ENCODE measurements at places on chromosomes 12 and 14. TPM values are rescaled to one million over a fixed set of nuclear protein-coding genes. Genes with fewer than 3 reads are reported as not detected.

- DNase-seq, result no peak
Measured at GRCh38 chr12:8958066-8958465, 8.6 kb upstream of the M6PR start.

- DNase-seq, result no peak
Measured at GRCh38 chr12:71415336-71416231, 24.0 kb upstream of the LGR5 start.

- no peak for DNase-seq
Measured at GRCh38 chr14:102854091-102854703, 68.3 kb upstream of the AMN start.

PTPN21 gene
- 70.6 TPM for total RNA-seq

PLEK2 gene
- 2.5 TPM for total RNA-seq

KIF5A gene
- total RNA-seq, result 0.14 TPM

DNA sequence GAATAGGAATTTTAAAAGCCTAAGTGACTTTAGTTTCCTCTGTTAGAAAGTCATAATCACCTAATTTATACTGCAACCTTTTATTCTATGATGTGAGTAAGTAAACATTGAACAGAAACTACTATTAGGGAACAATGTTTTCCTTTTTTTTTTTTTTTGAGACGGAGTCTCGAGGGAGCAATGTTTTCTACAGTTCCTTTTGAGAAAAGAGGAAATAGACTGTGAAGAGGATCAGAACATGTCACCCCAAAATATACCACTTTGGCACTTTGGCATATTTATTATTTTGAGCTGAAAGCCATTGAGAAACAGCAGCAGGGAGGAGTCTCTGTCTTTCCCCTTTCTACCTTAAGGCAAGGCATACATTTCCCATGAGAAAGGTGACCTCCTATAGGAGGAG is 162.7 kb upstream of the CNOT2 start:
- no peak for DNase-seq

DNA sequence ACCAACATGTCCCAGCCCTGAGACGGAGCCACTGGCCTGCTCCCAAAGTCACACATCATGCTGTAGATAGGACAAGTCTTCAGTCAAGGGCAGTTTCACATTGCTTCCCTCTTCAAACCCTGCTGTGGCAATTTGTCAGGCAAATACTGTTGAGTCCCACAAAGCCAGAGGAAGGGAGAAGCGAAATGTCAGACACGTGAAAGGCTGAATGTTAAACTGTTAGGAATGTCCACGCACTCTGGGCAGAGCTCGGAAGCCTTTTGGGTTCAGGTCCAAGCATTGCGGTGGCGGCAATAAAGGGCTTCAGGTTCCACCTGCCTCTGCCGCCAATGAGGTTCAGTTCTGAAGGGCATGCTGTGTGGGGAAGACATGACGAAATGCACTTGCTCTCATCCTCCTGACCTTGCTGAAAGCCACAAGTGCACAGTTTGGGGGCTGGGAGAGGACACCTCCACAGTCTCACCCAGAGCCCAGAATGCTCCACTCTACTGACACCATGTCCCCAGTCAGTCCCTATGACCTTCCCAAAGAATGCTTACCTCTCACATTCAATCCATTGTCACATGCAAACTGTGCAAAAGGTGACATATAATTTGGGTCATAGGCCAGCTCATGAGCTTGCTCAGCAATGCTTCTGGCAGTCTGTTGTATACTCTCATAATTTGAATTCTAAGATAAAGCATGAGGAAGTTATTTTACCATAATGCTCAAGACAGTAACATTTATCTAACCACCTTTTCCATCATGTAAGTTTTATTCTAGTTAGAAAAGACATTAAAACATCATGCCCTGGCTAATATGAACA is 35.7 kb downstream of the RAD9B start:
- peak; percentile 80 for DNase-seq

GRCh38 chr12:122399592-122400373 is 22.7 kb downstream of the CLIP1 start:
- DNase-seq, result peak; percentile 75

- peak; percentile 85 for DNase-seq
Measured at GRCh38 chr12:62793256-62794217, 141.4 kb downstream of the PPM1H start.

GRCh38 chr12:111330800-111331752 is 37.8 kb downstream of the PHETA1 start:
- no peak for DNase-seq

- no peak for DNase-seq
Measured at GRCh38 chr14:54316652-54317051, 80.2 kb upstream of the CDKN3 start.

DNA sequence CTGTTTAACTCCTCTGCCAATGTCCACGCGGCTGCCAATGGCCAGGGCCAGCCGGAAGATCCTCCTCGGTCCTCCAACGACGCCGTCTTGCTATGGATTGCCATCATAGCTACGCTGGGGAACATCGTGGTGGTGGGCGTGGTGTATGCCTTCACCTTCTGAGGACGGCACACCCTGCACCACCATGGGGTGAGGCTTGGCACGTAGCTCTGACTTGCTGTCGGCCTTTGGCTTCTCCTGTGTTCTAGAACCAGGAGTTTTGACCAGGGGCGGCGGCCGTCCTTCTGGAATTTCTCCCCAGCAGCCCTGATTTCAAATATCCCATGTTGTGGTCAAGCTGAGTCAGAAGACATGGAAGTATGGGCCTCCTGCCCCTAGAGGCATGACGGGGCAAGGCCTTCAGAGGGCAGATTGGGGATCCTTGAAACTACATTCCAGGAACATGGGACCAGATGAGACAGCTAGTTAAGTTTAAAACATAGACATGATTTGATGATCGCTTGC is 47.5 kb downstream of the C14orf132 start:
- no peak for DNase-seq

GRCh38 chr12:49889361-49890095 is 14.2 kb downstream of the FAIM2 start:
- no peak for DNase-seq

HAL gene
- total RNA-seq, result 6.2 TPM

COX8C gene
- total RNA-seq, result not detected

GRCh38 chr12:100827901-100828520 is 33.4 kb downstream of the ANO4 start:
- DNase-seq, result no peak

DNA sequence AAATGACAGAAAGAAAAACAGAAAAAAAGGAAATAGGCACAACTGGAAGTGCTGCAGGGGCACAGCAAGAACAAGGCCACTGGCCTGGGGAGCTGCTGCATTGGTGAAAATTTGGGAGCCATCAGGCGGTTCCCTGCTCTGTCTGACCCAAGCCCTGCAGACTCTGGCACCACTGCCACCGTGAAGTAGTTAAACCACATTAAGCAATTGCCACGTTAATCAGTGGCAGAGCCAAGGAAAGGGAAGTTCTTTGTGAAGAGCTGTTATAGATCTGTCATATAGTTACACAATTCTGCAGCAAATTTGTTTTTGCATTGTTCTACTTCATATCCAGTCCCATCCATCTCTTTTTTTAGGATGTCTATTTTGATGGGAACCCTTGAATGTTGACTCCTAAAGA is 915.3 kb downstream of the FSCB start:
- no peak for DNase-seq

DNA sequence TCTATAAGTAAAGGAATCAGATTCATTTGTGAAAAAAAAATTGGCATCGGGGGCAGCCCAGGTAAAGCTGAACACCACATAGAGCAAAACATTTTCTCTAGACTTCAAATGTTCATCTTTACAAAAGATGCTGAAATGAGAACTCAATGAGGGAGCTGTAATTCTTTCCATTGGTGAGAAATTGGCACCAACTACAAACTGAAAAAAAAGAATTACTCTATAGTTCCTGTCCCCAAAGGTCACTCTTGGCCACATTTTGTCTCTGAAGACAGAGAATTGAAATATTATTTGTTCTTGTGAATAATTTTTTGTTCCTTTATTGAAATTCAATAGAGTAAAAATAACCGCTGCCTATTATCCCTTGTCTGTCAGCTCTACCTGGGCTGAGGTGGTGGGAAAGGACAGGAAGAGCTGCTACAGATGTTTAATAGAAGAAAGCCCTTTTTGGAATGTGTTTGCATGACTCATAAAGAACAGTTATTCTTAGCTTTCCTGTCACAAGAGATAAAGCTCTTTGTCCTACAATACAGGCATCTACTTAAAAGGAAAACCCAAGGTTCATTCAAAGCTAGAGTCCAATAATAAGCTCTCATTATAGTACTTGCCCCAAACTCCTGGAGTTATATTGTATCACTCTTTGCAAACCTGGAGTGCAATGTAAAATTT is 380.1 kb upstream of the KITLG start:
- DNase-seq, result no peak

GRCh38 chr14:91417120-91417982 is at the start of gene CCDC88C:
Gene CCDC88C (minus strand): TSS chr14:91417820. CDS start chr14:91417690, 130 bp downstream.
- peak; percentile 90 for DNase-seq

DNA sequence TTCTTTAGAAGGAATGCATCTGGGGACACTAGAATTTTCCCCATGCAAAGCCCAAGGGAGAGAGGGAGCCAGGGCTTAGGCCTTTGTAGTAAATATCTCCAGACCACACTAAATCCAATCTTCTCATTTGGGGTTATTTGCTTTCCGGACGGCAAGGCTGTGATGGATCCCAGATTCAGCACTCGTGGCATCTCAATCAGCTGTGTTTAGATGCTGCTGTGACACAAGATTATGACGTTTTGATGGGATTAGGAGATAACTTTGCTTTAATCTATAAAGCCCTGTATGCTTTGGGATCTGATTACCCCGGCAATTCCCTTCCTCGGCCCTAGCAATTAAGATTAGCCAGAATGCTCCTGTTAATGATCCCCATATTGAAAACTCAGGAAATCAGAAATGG is 686.7 kb upstream of the TBX3 start:
- DNase-seq, result no peak

EPYC gene
- not detected for total RNA-seq

FSCB gene
- not detected for total RNA-seq

DNA sequence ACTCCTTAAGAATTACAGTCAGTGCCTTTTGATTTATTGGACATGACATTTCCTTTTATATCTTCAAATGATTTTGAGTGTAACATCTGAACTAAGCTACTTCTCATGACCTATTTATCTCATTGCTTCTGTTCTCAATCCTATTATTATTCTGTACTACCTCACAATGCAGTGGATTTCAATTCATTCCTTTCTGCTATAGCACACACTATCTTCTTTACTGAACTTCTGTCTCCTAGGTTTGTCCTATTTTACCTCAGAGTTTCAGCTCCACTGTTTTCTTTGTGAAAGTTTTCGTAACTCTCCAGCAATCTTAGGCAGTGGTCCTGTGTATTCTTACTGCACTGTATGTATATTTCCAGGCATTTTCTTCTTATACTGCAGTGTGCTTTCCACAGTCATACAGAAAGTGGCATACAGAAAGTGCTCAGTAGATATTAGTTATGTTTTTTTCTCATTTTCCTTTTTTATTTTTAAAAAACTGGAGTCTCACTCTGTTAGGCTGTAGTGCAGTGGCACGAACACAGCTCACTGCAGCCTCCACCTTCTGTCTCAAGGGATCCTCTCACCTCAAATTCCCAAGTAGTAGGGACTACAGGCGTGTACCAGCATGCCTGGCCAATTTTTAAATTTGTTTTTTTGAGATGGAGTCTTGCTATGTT is 368.6 kb upstream of the RGS6 start:
- no peak for DNase-seq

- no peak for DNase-seq
Measured at GRCh38 chr12:100671396-100672074, 98.1 kb downstream of the GAS2L3 start.

MDM1 gene
- total RNA-seq, result 10.5 TPM

DNA sequence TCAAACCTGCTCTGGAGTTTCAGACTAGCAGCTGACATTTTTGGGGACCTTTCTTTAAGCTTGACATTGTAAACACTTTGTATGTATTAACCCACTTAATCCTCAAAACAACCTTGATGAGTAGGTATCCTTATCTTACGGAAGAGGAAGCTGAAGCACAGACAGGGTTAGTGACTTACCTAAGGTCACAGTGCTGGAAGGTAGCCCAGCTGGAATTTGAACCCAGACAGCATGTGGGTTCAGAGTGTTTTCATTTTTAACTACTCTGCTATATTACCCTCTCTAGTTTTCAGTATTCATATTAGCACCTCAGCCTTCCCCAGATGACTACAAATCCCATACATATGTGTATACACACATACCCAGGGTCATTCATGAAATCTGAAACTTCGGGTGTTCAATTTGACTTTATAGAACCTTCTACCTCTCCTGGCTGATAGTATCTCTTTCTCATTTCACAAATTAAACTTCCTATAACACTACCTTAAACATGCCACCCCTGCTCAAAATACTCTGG is 13.9 kb downstream of the LPCAT3 start:
- no peak for DNase-seq

NANOG gene
- not detected for total RNA-seq

- no peak for DNase-seq
Measured at GRCh38 chr12:110699591-110700445, 10.9 kb upstream of the HVCN1 start.

GRCh38 chr12:105855361-105856047 is 283.2 kb downstream of the NUAK1 start:
- DNase-seq, result no peak

Data from upper lobe of right lung (tissue), 1 donor.